ENCODE measurements at places on chromosomes 7 and 10.

DNA sequence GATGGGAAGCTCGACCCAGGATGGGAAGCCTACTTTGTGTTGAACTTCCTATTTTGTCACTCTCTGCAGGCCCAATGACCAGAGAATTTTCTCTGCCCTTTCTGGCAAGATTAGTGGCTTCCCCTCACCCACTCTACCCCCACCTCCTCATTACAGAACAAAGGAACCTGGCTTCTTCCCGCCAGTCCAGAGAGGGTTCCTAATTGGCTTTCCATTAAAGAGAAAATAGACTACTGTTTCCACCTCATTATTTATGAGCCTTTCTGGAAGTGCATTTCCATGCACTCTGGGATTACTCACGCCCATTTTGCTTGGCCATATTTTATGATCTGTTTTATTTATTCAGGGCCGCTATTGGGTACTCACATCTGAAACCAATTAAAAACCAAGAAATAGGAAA lies 94.9 kb upstream of the TCF7L2 start:
- no peak for DNase-seq

DNA sequence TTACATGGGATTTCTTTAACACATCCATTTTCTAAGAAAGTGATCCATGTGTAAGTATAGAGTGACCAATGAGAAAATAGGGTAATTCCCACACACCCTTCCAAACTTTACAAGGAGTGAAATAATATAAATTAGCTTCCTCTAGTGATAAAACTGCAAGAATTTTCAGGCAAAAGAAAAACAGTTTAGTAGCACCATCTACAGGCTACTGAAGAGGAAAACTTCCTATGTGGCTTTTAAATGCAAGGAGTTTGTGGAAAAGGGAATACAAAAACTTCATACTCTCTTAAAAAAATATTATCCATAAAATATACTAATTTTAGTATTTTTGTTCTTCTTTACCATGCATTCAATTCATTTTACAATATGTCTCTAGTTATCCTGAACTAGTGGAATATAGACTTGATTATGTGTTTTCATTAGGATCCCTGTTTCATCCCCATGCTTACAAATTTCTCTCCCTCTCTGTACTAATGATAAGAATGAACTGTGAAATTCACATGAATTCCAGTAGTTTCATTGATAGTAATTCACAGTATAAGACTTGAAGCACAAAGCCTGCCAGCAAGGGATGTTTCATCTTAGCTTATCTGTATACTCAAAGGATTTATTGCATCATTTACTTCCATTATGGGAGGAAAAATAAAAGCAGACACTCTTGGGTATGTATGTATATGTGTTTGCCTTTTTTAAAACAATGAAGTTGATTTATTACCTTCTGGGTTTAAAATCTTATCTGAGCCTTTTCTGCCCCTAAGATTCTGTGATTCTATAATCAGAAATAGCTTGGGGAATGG lies 442.9 kb downstream of the AUTS2 start:
- DNase-seq: no peak

DNA sequence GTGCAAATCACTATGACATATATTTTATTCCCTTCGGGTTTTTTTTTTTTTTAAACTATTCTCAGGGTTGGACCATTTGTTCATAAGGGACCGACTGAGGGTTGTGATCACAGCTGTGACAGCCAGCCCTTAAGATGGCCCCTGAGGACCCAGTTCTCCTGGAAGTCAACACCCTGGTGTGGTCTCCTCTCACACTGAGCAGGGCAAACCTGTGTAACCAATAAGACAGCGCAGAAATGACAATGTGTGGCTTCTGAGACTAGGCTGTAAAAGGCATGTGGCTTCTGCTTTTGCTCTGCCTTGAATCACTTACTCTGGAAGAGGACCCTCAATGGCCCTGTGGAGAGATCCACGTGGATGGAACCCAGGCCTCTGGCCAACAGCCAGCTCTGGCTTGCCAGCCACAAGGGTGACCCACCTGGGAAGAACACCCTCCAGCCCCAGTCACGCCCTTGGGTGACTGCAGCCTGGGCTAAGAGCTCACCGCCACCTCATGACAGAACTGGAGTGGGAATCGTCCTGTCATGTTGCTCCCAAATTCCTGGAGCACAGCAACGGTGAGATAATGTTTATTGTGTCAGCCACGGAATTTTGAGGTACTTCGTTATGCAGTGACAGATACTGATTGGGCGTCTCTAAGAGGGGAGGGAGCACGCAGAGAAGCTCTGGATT lies 127.1 kb downstream of the CLEC2L start:
- DNase-seq: no peak

- no peak for DNase-seq
Observed at GRCh38 chr7:6026820-6027311, 4.3 kb upstream of the ANKRD61 start.

DNA sequence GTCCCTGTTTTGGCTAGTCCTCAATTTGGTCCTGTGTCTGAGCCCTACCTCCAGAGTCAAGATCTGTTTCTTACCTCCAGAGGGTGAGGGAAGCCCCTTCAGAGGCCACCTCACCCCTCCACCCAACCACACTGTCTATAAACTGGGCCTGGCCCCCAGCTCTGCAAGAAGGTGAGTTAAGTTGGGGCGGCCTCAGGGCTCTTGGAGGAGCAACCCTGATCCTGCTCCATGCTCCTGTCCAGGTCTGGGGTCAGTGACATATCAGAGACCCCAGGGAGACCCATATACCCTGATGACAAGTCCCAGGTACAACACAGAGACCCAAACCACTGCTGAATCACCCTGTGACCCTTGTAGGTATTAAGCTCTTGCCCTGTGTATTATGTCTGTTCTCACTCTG lies 69.5 kb downstream of the MYL10 start:
- DNase-seq: no peak

DNA sequence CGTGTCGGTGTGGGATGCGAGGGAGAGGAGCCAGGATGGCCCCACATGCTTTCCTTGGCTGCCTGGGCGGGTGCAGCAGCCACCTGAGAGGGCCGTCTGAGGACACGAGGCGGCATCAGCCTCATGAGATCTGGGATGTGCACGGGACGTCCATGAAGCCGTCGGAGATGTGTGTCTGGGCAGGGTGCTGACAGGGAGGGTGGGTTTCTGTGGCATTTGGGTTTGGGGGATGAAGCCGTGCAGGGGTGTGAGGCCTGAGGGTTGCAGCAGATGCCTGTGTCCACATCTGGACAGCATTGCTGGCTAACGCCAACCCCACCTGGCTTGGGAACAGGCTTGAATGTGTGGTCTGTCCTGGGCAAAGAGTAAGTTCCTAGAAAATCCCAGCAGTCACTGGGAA lies 179.5 kb downstream of the DNAJB6 start:
- DNase-seq: no peak

GRCh38 chr10:111076191-111076681 lies 593 bp upstream of the ADRA2A start:
- no peak for DNase-seq

- no peak for DNase-seq
Observed at GRCh38 chr10:130231251-130231741, 95.1 kb downstream of the GLRX3 start.

- DNase-seq: no peak
Observed at GRCh38 chr10:13268841-13269240, 31.0 kb downstream of the PHYH start.

- DNase-seq: no peak
Observed at GRCh38 chr10:113207924-113208323, 257.9 kb downstream of the TCF7L2 start.

- DNase-seq: no peak
Observed at GRCh38 chr10:132300582-132300981, 7.2 kb downstream of the STK32C start.

- no peak for DNase-seq
Observed at GRCh38 chr10:13351340-13351915, 3.3 kb upstream of the SEPHS1 start.

DNA sequence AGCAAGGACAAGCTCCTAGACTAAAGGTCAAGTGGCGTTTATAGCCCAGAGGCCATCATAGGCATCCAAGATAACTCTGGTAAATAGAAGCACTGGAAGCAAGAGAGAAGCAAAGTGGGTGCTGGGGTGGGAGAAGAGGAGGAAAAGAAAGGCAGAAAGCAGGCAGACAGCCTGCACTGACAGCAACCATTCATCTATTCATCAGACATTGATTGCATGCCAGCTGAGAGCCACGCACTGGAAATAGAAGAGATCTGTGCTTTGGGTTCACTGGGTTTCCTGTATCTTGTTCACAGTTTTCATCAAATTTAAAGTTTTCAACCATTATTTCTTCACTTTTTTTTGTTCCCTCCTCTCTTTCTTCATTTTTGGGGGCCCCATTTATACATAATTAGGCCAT lies 4.7 kb upstream of the SLIT1 start:
- no peak for DNase-seq

DNA sequence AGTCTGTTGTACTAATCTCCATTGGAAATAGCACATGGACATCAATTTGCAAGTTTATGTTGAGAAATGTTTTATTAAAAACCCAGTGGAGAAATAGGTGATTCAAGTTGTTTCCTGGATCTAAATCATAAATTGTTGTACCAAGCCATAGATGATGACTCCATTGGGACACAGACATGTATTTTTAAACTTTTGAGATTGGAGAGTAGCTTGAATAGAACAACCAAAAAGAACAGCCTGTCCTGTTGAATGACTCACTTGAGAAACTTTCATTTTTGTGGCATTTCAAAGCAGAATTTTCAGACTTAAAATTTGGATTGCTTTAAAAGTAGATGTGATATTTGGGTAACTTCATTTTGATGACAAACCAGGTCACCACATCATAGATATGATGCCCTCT lies 197.5 kb downstream of the GPAM start:
- no peak for DNase-seq

GRCh38 chr10:112816033-112816430 lies 134.0 kb upstream of the TCF7L2 start:
- no peak for DNase-seq

DNA sequence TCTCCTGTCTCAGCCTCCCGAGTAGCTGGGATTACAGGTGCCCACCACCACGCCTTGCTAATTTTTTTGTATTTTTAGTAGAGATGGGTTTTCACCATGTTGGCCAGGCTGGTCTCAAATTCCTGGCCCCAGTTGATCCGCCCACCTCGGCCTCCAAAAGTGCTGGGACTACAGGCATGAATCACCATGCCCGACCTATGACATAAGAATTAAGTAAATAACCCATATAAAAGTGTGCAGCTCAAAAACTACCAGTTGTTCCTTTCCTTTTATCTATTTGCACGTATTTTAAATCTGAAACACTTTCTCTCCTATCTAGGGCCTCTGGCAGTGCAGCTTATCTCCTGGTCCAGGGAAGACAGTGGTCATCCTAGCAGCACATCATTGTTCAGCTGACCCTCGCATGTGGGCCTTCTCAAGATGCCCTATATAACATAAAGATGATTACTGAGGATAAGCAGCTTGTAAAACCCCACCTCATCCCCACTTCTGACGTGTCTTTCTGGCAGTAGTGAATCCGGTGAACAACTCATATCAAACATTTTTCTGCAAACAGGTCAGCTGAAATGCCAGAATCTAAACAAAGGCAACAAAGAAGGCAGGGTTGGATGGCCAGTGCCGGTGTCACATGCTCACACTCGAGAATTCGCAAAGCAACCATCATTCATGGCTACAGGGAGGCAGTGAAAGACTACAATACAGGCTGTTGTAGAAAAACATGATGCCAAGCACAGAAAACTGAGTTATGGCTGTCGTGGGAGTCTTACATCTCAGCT lies 36.0 kb upstream of the KCNIP2 start:
- DNase-seq: peak; percentile 34

Data from HS-27A (cell line).